Brain pericyte (primary cell): ENCODE measurements at places on chromosomes 4 and X.

- DNase-seq = no peak
Observed at GRCh38 chr4:141056473-141056872, 76.8 kb downstream of the RNF150 start.

- DNase-seq = no peak
Observed at GRCh38 chr4:2009651-2010233, 968 bp upstream of the NELFA start.

DNA sequence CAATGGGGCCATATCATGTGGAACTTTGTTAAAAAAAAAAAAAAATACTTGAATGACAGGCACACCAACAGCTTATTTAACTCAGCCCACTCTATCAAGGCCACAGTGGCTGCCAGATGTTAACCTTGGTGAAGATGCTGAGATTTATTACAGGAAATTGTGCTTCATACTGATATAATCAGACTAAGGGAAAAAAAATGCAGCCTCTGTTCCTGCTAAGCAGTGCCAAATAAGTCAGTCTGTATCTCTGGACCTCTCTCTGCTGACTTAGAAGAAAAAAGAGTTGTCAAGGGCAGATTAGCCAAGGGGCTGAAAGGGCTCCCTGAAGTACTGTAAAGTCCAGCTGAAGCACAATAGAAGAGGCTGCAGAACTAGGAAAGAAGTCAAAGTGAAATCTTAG lies 677.7 kb upstream of the HTR2C start:
- no peak for DNase-seq

- DNase-seq = no peak
Observed at GRCh38 chr4:59712470-59712869, 1487.7 kb upstream of the ADGRL3 start.

DNA sequence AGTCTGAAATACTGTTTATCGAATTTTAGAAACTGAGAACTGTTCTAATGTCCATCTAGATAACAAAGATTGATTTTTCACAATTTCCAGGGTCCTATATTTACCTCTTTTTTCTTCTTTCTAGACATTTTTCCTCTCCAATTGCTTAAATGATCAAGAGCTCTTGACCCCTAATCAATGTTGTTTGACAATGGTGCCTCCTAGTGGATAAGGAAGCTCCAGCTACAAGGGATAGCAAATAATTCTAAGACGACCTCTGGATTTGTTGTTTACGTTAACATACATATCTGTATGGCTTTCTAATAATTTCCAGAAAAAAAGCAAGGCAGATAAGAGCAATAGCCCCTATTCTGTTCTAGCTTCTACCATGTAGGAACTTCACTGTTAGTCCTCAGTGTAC lies 35.8 kb downstream of the GPR82 start:
- DNase-seq = no peak

DNA sequence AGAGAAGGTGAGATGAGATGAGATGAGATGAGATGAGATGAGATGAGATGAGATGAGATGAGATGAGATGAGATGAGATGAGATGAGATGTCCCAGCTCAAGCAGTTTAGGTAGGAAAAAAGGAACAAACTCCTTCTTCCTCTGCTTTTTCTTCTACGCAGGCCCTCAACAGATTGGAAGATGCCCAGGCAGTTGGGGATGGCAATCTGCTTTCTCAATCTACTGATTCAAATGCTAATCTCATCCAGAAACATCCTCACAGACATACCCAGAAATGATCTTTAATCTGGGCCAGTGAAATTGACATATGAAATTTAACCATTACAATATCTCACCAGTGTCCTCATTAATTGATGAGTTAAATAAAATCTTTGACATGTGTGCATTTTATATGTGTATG lies 370.3 kb upstream of the SLC7A11 start:
- no peak for DNase-seq

DNA sequence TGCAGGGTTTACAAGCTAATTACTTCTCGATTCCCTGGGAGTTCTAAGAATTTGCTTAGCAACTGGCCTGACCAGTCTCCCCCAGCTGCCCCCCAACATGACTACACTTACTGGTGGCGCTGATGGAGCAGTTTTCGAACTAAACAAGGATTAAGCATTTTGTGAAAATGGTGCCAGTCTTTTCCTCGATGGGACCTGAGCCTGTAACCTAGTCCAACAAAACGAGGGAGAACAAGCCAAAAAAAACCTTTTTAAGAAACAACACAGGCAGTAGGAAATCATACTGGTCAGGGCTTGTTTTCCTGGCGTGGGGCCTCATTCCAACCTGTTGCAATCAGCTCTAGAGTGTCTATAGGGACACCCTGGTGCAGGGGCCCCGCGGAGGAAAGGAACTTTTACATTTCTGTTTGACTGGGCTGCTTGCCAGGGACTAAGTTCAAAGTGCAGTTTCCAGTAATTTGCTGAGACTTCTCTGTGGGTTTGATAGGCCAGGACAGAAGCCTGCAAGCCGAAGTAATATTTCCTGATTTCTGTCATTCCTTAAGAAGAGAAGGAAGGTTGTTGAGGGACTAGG lies 158.7 kb downstream of the SPRY1 start:
- peak; percentile 91 for DNase-seq

- DNase-seq = no peak
Observed at GRCh38 chrX:27915617-27916016, 65.6 kb downstream of the DCAF8L1 start.

- no peak for DNase-seq
Observed at GRCh38 chr4:74628852-74629620, 165.3 kb downstream of the BTC start.

DNA sequence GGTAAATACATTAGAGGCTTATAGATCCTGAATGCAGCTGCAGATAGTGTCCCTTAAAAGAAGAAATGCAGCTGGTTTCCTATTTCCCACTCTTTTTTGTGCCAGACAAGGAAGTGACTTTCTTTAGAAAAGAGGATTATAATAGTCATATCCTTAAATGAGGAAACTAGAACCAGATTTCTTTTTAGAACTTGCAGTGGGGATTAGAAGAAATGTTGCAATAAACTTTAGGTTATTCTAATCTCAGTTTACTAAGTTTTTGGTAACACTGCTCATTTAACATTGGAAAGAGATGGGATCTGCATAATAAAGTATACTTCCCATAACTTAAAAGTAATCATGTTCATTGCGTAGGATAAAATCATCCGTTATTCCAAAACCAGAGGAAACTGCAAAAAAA lies 101.9 kb downstream of the SLIT2 start:
- no peak for DNase-seq

DNA sequence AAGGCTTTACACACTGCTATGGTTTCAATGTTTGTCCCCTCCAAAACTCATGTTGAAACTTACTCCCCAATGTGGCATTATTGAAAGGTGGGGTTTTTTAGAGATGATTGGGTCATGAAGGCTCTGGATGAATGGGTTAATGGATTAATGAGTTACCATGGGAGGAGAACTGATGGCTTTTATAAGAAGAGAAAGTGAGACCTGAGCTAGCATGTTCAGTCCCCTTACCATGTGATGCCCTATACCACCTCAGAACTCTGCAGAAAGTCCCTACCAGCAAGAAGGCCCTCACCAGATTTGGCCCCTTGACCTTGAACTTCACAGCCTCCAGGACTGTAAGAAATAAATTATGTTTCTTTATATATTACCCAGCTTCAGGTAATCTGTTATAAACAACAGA lies 68.9 kb upstream of the CAPN6 start:
- no peak for DNase-seq

DNA sequence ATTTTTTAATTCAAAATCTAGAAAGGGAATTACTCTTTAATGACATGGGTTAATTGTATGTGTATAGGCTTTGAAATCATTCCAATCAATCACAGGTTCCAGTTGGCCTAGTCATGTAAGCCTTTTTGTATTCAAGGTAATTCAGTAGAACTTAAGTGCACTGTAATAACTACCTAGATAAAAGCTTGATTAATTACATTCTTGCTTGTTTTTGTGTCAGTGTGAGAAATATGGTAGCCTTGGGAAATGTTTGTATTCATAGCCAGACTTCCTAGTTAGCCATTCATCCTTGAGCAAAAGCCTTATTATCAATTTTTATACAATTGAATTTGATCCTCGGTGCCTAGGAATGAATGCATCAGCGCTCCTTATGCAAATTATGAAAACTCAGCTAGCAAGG lies 33.5 kb downstream of the TKTL2 start:
- DNase-seq = no peak

DNA sequence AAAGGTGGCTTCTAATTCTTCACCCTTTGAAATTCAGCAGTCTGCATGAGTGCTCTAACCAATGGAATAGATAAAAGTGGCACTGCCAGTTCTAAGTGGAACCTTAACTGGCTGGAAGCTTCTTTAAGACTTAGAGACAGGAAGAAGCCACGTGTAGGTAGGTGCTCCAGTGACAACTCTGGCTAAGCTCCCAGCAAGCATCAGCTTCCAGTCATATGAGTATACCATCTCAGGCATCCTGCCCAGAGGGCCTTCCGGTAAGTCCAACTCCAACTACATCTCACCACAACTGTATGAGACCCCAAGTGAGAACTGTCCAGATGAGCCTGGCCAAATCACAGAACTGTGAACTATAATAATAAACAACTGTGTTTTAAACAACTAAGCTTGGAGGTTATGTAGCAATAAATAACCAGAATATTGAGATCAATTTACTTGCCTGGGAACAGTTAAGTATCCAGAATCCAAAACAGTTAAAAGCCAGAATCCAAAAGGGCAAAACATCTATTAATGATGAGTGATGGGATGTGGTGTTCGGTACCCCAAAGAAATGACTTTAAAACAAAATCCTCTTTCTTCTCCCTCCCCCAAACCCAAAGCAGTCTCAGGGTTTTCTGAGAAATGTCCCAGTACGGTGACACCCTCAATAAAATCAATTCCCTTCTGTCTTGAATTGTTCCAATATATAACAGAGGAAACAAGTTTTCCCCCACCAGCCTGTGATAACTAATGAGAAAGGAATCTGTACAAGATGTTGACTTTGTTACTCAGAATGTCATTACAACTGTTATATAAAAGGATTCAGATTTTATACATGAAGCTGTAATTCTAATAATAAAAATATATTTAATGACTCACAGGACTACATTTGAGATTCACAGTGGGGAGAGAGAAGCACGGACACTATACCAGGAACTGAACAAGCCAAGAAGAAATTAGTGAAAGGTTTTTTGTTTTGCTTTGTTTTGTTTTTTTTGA lies 4.2 kb downstream of the TSPAN5 start:
- DNase-seq = peak; percentile 51

DNA sequence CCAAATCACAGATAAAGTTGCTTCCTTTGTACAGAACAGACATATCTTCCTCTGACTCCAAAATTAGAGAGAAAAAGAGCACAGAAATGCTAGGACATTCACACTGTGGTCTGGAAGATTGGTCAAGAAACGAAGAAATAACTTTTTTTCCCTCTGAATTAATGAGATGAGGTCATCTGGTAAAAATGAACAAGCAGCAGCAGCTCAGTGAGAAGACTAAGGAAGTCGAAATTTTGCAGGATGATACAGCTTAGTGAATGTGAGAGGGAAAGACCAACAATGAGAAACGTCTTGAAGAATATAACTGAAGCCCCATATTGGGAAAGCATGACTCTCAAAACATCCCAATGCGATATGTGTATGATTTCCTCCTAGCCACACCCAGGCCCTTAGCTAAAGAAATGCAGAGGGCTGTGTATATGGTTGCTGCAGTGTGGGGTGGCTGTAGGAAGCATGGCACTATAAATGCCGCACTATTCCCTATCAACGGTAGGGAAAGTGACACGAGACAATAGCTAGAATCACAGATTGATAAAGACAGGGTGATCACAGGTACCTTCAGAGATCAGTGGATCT lies 208.6 kb downstream of the VEGFC start:
- no peak for DNase-seq

DNA sequence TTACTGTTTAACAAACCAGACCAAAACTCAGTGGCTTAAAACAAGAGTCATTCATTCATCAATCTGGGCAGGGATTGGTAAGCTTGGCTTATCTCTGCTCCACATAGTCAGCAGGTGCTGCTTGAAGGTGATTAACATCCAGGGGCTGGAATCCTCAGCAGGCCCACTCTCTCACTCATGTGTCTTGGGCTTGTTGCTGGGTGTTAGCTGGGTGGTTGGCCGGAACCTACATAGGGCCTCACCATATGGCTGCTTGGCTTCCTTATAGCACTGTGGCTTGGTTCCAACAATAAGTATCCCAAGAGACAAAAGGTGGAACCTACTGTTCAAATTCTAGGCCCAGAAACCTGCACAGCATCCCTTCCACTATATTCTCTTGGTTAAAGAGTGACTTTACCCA lies 125.0 kb downstream of the RASGEF1B start:
- no peak for DNase-seq

DNA sequence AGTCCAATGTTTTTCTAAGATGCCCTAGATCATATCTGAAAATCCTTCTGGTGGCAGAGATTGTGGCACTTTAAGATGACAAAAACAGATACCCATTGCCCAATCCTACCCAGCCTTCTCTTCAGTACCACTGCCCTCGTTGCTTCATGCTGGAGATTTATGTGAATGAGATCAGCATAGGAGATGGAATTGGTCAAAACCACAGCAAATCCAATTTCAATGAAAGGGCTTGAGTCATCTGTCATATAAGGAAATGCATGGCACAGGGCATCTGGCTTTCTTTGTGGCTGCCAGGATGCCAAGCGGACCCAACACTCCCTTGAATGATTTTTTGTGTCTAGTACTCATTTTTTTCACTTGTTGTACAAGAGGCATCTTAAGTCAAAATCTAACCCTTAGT lies 16.8 kb downstream of the AFF2 start:
- no peak for DNase-seq

- no peak for DNase-seq
Observed at GRCh38 chrX:93332329-93332728, 341.0 kb downstream of the NAP1L3 start.
